ENCODE measurements at places on chromosomes 12 and 14. TPM values are rescaled to one million over a fixed set of nuclear protein-coding genes. Genes with fewer than 3 reads are reported as not detected.

The NELL2 gene
- not detected for total RNA-seq

The EIF5 gene
- total RNA-seq = 134 TPM

The KCNJ8 gene
- 9.1 TPM for total RNA-seq

The TSPAN11 gene
- total RNA-seq = 0.13 TPM

The PKP2 gene
- 1.8 TPM for total RNA-seq

The ST8SIA1 gene
- total RNA-seq = 2.2 TPM

The NT5DC3 gene
- 12.8 TPM for total RNA-seq

The NR1H4 gene
- total RNA-seq = not detected

The CD163 gene
- total RNA-seq = not detected

The MMP19 gene
- 16.2 TPM for total RNA-seq

The LYZ gene
- not detected for total RNA-seq

The KRT3 gene
- not detected for total RNA-seq

The USP44 gene
- total RNA-seq = 0.69 TPM

The ANG gene
- total RNA-seq = 6.8 TPM

The PAPLN gene
- total RNA-seq = 3.2 TPM

Measured in smooth muscle cell of the pulmonary artery (primary cell).